ENCODE measurements at places on chromosomes 3 and 15. TPM values are rescaled to one million over a fixed set of nuclear protein-coding genes. Genes with fewer than 3 reads are reported as not detected.

Gene CCNB2
- total RNA-seq, result 0.36 TPM

Gene CXCR6
- total RNA-seq, result 0.95 TPM

Gene CFAP100
- not detected for total RNA-seq

Gene TMCO5A
- total RNA-seq, result not detected

Gene CLDN18
- not detected for total RNA-seq

Gene FGF7
- total RNA-seq, result 109 TPM

Gene NOX5
- total RNA-seq, result 0.49 TPM

Gene GOLGA8N
- 22.7 TPM for total RNA-seq

Gene MAP2K5
- 14.3 TPM for total RNA-seq

- no peaks in the 10 kb centered on the region for H3K27me3 ChIP-seq
- H3K4me3 ChIP-seq, result peak overlapping the region; percentile 85
- DNase-seq, result peak; percentile 81
- peak overlapping the region; percentile 87 for H3K27ac ChIP-seq
- H3K4me1 ChIP-seq, result no peaks in the 10 kb centered on the region
Observed at GRCh38 chr3:126358038-126358815, 1.0 kb upstream of the KLF15 start.

- H3K27ac ChIP-seq, result no peak overlapping the region
- H3K4me3 ChIP-seq, result no peak overlapping the region
- H3K36me3 ChIP-seq, result no peaks in the 10 kb centered on the region
- no peaks in the 10 kb centered on the region for H3K27me3 ChIP-seq
- DNase-seq, result no peak
Observed at GRCh38 chr3:61288446-61288845, 37.2 kb upstream of the FHIT start.

GRCh38 chr3:172174513-172175253, 135.3 kb downstream of the FNDC3B start:
- no peaks in the 10 kb centered on the region for H3K36me3 ChIP-seq
- no peaks in the 10 kb centered on the region for H3K27me3 ChIP-seq
- DNase-seq, result no peak
- H3K4me1 ChIP-seq, result peaks cover 69% of the 10 kb centered on the region

DNA sequence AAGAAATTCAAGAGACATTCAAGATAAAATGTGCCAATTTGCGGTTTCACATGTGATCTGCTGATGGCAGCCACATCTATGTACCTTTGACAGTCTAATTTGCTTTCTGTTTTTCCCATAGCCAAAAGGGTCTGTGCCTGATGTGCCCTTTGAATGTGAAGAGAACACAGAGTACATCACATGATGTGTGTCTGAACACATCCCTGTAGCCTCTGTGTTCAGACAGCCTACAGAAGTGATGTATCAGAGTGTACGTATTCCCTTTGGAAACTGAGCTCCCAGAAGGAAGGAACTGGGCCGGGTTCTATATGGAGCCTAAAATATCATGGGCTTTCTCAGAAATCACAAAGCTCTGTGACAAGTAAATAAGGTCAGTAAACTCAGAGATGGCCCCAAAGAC, 52.4 kb downstream of the BOC start:
- DNase-seq, result peak; percentile 9
- no peak overlapping the region for H3K4me3 ChIP-seq
- no peak overlapping the region for H3K27ac ChIP-seq
- no peaks in the 10 kb centered on the region for H3K27me3 ChIP-seq
- H3K4me1 ChIP-seq, result peaks cover 94% of the 10 kb centered on the region

DNA sequence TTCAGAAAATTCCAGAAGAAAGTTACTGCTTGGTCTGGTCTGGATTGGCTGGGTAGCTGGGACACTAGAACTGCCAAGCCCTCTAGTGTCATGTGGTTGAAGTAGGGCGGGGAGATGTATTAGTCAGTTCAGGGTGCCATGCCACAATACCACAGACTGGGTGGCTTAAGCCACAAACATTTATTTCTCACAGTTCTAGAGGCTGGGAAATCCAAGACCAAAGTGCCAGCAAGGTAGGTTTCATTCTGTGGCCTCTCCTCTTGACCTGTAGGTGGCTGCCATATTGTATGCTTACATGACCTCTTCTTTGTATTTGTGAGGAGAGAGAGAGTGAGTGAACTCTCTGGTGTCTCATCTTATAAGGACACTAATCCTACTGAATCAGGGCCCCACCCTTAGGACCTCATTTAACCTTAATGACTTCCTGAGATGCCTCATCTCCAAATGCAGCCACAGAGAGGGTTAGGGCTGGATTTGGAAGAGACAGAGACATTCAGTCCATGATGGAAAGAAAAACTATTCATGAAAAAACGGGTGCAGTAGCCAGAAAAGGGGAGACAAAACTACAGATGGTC, 18.1 kb upstream of the ZSCAN2 start:
- no peak overlapping the region for H3K4me3 ChIP-seq
- H3K27ac ChIP-seq, result no peak overlapping the region
- H3K27me3 ChIP-seq, result no peaks in the 10 kb centered on the region
- H3K4me1 ChIP-seq, result peaks cover under 1% of the 10 kb centered on the region

DNA sequence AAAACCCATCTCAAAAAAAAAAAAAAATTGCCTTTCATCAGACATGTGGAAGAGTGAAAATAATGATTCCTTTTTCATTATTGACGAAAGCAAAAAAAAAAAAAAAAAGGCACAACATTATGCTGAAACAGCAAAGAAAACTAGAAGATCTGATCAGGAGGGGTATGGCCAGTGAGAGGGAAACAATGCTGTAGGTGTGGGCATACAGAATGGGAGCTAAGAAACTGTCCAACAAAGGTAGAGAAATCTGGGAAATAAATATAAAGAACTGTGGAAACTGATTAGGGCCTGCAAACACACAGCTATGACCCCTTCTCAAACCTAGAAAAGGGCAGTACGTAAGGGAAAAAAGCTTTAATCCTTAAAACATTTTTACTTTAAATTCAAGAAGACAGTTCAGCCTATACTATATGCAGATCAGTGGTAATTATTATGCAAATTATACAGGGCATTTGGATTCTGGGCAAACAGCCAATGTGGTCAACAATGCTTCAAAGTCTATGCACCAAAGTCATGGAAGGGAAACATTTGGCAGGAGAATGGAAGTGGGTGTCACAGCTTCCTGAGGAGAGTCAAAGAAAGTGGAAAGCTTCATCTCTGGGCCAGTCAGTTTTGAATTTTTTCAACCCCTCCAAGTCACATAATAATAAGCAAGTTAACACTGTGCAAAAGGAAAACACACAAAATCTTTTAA, 68.3 kb upstream of the SLC12A8 start:
- no peak overlapping the region for H3K4me3 ChIP-seq
- no peak overlapping the region for H3K27ac ChIP-seq
- no peaks in the 10 kb centered on the region for H3K4me1 ChIP-seq
- no peaks in the 10 kb centered on the region for H3K27me3 ChIP-seq

GRCh38 chr3:33111581-33111980, 2.2 kb upstream of the CRTAP start:
- no peaks in the 10 kb centered on the region for H3K27me3 ChIP-seq
- DNase-seq, result no peak
- H3K4me1 ChIP-seq, result peaks cover 8% of the 10 kb centered on the region
- H3K4me3 ChIP-seq, result no peak overlapping the region
- no peak overlapping the region for H3K27ac ChIP-seq

GRCh38 chr15:69906256-69907185, 191.2 kb downstream of the TLE3 start:
- H3K4me3 ChIP-seq, result no peak overlapping the region
- no peaks in the 10 kb centered on the region for H3K4me1 ChIP-seq
- no peaks in the 10 kb centered on the region for H3K36me3 ChIP-seq
- no peak for DNase-seq
- no peak overlapping the region for H3K27ac ChIP-seq

DNA sequence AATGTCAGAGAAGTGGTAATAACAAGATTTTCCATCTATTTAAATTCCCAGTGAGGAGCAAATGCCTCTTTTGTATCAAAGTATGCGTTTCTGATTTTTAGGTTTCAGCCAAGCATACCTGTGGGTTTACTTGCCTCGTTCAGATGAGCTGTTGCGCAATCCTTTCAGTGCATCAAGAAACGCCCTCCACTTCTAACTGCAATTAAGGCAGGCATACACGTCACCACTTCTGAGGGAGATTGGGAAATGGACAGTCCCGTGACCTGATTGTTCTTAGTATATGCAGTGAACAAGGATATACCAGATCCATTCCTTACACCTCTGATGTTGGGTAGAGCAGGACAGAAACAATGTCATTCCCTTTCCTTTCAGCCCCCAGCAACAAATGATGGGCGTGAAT, 219.0 kb downstream of the ITPR1 start:
- no peak overlapping the region for H3K4me3 ChIP-seq
- H3K4me1 ChIP-seq, result no peaks in the 10 kb centered on the region
- peaks cover 14% of the 10 kb centered on the region for H3K36me3 ChIP-seq
- no peak for DNase-seq
- no peak overlapping the region for H3K27ac ChIP-seq

DNA sequence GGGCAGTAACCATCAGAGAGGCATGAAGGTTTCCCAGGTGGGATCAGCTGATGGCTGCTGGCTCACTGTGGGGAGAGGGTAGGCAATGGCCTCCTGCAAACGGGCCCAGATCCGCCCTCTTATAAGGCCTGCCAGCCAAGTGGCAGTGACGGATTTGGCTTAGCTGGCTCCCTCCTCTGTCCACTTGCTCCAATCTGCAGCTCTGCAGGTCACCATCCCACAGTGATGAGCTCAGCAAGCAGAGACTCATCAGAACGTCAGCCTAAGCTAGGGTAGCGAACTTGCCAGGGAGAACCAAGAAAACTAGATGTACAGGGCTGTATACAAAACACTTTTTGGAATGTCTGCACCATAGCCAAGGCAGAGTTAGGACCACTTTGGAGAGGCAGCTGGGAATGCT, 62.8 kb upstream of the DCLK3 start:
- no peak for DNase-seq
- H3K27me3 ChIP-seq, result no peaks in the 10 kb centered on the region
- H3K4me3 ChIP-seq, result no peak overlapping the region
- no peaks in the 10 kb centered on the region for H3K36me3 ChIP-seq
- no peaks in the 10 kb centered on the region for H3K4me1 ChIP-seq
- H3K27ac ChIP-seq, result no peak overlapping the region

DNA sequence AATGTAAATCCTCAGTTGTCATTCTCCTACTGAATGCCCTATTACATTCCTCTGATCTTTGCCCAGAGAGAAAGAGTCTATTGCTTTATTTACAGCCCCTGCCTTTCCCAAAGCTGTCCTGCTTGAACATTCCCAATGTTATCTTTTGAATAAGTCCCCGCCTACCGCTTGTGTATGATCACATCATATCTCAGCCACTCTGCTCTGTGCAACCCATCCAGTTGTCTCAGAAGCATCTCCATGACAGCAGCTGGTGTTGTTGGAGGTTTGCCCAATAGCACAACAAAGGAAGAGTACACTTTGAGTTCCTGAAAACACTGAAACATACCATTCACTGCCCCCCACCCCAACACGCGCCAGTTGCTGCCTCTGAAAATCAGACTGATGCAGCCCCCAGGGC, 22.0 kb upstream of the FAM3D start:
- H3K4me1 ChIP-seq, result no peaks in the 10 kb centered on the region
- H3K27ac ChIP-seq, result no peak overlapping the region
- H3K27me3 ChIP-seq, result no peaks in the 10 kb centered on the region

DNA sequence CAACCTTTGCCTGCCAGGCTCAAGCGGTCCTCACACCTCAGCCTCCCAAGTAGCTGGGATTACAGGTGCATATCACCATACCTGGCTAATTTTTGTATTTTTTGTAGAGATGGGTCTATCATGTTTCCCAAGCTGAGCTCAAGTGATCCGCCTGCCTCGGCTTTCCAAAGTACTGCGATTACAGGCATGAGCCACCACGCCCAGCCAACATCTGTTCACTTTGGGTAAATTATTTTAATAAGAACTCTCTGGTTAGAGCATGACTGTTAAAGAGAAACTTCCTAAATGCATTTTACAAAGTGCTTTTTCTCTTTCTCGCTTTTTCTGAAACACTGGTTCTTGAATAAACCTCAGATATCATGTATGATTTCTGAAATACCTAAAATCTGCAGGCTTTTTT, 172.5 kb downstream of the PTPRG start:
- H3K4me1 ChIP-seq, result peaks cover 15% of the 10 kb centered on the region
- no peaks in the 10 kb centered on the region for H3K27me3 ChIP-seq
- H3K36me3 ChIP-seq, result no peaks in the 10 kb centered on the region
- H3K27ac ChIP-seq, result no peak overlapping the region
- no peak for DNase-seq
- H3K4me3 ChIP-seq, result no peak overlapping the region

DNA sequence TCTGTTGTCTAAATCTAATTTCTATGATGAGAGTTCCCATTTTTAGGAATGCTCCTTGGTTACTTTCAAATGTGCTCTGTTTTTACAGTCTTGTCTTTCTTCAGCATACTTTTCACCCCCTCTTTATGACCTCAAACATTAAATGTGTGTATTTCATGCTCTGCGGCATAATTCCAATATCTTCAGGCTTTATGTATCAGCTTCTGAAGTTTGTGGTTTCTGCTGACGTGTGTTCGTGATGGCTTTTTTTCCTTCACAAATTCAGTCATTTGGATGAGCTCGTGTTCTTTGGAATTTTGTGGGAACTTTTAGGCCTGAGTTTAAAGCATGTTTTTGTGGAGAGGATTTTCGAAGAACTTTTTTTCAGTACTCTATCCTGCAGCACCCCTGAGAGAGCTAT, 97.7 kb upstream of the CHRNA7 start:
- H3K27me3 ChIP-seq, result no peaks in the 10 kb centered on the region
- no peak overlapping the region for H3K27ac ChIP-seq
- H3K4me3 ChIP-seq, result no peak overlapping the region
- no peaks in the 10 kb centered on the region for H3K4me1 ChIP-seq

- DNase-seq, result no peak
- no peak overlapping the region for H3K27ac ChIP-seq
- H3K4me1 ChIP-seq, result peaks cover 6% of the 10 kb centered on the region
- no peaks in the 10 kb centered on the region for H3K27me3 ChIP-seq
- no peak overlapping the region for H3K4me3 ChIP-seq
- H3K36me3 ChIP-seq, result no peaks in the 10 kb centered on the region
Observed at GRCh38 chr3:175349168-175349567, 490.0 kb downstream of the NAALADL2 start.

- no peaks in the 10 kb centered on the region for H3K36me3 ChIP-seq
- H3K27me3 ChIP-seq, result no peaks in the 10 kb centered on the region
- H3K4me3 ChIP-seq, result no peak overlapping the region
- no peaks in the 10 kb centered on the region for H3K4me1 ChIP-seq
Observed at GRCh38 chr3:49602877-49603411, 48.7 kb downstream of the BSN start.

DNA sequence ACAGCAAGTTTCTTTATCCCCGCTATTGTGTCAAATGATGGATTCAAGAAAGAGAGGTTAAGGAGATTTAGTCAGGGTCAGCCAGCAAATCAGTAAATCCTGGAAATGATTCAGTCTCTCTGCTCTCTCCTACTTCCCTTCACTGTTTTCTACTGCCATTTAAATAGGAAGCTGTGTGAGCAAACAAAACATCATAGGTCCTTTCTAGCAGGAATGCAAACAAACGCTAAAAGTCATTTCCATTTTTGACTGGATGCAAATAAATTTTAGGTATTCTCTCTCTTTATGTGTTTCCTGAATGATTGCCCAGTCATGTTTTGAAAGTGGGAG, 299.4 kb upstream of the RORA start:
- no peaks in the 10 kb centered on the region for H3K4me1 ChIP-seq
- no peaks in the 10 kb centered on the region for H3K36me3 ChIP-seq
- no peak overlapping the region for H3K27ac ChIP-seq
- no peak for DNase-seq
- H3K4me3 ChIP-seq, result no peak overlapping the region
- H3K27me3 ChIP-seq, result no peaks in the 10 kb centered on the region

All from sigmoid colon (tissue), 7 donors.